NCI-H82 (cell line): ENCODE measurements at places on chromosomes 2 and 18.
A peak's percentile ranks its signal among the peaks of the same experiment; 100 is the strongest.

DNA sequence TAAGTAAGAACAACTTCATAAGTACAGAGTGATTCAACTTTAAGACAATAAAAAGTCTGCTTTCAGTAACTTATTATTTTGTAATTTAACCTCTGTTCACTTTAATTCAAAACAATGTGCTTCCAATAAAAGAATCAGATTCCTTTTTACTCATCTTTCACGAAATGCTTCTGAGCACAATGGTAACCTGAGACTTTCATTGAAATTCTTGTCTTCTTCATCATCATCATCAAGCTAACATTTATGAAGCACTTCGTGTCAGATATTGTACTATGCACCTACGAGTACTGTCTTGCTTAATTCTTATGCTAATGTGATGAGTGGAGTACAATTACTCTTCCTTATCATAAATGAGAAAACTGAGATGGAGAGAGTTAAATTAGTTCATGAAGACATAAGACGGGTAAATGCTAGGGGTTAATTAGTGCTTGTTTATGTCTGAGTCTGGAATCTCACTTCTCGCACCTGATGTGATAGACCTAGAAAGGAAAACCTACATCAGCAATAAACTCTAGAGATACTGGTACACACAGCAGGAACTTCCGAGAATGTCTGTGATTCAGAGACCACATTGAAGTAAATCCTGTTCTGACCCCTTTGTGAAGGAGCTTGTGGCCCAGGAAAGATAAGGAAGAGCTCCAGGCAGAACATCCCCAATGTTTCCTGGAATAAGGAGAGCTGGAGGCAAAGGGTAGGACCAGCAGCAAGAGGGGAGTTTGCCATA is 227.6 kb upstream of the ETAA1 start:
- DNase-seq = no peak

DNA sequence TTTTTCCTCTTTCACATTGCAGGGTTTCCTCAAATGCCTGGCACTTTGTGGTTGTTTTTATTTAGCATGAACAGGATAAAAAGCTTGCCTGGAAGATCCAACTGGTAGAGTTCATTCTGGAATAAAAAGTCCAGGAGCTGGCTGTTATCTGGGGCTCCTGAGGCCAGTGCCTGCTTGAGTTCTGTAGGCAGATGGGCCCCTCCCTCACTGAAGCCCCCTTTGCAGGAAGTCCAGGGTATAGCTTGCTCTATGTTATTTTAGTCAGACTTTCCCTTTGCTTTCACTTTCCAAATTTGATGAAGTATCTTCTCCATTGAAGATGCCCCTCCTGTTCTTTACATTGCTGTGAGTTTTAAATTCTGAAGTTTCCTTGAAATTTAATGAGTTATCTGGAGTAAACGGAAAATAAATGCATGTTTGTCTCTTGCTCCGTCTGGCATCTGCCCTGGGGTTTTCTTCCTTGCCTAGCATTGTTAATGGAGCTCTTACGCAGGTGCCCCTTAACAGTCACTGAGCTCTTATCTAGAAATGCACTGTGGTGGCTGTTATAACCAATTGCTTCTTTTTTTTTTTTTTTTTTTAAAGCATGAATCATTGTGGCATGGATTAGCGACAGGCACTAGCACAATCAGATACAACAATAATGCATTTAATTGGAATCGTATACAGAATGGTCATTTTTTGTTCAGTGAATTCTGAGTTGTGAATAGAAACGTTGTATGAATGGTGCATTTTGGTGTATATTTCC is 27.0 kb upstream of the LPIN1 start:
- no peak for DNase-seq

DNA sequence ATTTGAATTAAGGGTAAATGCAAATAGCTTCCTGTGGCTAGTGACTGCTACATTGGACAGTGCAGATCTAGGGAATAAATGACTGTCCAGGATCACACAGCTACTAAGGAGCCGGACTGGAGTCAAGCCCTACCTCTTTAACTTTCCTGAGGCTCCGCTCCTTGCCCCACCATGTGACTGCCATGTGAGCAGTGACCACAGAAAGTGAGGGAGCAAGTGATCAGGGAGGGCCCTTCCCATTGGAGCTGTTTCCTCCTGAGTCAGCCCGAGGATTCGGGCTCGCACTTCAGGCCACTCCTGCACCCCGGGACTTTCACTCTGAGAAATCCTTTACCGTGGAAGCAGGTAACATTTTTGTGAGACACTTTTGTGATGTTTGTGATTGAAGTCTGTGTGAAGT is 198.0 kb downstream of the ANKRD30B start:
- DNase-seq = no peak

DNA sequence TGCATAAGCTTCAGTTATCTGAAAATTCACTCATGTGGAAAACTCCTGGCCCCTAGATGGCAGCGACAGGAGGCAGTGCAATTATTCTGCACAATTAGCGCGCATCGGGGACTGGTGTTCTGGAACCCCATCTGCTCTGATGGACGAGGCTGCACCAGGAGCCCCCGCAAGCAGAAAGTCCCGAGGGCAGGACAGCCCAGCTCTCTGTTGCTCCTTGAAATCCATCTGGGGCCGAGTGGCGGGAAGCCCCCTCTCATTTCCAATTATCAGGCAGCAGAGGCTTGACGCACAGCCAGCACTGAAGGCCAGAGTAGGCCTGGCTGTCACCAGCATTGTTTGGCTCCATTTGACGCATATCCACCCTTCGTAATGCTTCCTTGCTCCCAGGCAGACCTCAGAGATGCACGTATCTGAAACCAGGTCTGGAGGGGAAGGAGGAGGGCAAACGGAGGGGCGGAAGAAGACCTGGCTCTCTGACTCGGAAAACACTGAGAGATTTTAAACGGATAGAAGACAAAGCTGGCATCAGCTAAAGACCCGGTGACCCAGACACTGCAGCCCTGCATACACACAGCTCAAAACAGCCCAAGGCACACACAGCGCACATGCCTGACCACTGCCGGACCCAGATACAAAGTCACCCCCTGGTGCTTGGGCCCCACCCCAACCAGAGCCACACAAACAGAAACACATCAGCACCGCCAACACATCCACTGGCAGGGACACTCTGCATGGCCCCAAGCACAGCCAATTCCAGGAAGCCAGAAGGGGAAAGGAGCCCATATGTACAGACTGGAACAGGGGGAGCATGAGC is 69.8 kb downstream of the TNS1 start:
- DNase-seq = peak; percentile 24

DNA sequence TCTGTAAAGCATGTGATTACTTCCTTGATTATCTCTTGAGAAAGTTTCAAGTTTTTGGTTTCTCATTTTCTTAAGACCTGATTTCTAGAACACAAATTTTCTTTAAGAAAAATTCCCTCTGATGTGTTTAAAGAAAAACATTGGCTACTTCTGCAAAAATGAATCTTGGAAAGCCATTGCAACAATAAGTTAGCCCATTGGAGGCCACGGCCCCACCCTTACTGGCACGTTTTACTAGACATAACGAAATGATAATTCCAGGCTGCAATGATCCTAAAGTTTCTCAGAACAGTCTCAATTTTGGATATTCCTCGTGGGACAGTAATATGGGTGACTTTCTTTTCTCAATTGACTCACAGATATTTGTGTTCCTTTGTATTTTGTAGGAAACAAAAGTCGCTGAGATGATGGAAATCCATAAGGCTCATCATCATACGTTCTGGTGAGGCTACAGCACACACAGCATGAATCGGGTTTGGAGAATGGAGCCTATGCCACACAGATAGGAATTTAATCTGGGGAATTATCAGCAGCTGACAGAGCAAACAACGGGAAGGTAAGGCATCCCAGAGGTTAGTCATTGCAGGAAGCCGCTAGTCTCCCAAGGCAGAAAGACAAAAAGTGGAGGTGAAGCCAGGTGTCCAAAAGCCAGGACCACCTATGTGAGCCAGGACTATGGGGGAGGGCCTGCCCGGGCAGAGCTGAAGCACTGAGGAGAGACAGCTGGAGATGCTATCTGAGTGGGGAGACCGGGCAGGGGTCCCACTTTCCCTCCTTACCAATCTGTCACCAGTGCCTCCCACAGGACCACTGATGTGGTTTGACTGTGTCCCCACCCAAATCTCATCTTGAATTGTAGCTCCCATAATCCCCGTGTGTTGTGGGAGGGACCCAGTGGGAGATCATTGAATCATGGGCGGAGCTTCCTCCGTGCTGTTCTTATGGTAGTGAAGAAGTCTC is 35.9 kb downstream of the SOWAHC start:
- DNase-seq = no peak

DNA sequence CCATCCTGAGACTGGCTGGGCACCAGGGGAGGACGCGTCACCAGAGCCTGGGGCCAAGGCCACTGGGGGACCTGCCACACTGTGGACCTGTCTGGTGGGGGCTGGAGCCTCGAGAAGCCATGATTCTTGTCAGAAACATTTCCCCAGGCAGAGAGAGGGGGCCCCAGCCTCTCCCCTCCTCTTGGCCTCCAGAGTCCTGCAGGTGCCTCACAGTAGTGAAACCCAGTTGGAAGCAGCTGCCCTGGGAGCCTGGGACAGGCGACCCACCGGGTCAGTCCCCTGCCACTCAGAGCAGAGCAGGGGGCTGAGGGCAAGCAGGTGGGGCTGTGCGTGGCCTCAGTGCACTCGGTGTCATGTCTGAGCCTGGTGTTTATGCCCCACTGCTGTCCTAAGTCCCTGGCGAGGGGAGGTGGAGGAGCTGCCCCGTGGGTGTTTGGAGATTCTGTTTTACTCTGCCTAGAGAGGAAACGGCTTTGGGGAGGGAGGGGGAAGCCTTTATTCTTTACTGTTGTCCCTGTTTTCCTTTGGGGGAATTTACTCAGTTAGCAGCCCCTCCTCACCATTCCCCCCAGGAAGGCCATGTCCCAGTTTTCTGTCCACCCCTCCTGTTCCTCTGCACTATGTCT is 7.7 kb downstream of the OXER1 start:
- no peak for DNase-seq

- DNase-seq = peak; percentile 80
Observed at GRCh38 chr2:36392571-36393255, 37.1 kb downstream of the CRIM1 start.

- peak; percentile 88 for DNase-seq
Observed at GRCh38 chr2:70946832-70947442, 11.2 kb downstream of the ATP6V1B1 start.

DNA sequence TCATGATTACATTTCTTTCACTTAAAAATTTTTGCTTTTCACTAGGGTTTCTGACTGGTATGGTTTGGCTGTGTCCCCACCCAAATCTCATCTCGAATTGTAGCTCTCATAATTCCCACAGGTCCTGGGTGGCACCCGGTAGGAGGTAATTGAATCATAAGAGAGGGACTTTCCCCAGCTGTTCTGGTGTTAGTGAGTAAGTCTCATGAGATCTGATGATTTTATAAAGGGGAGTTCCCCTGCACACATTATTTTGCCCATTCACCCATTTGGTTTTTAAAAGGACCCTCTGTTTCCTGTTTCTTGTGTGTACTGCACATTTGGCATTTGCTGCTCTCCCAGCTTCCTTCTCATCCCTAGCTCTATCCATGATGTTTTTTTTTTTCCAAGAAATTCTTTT is 27.8 kb upstream of the NETO1 start:
- DNase-seq = no peak

GRCh38 chr18:41873730-41874129 is 81.3 kb upstream of the PIK3C3 start:
- DNase-seq = no peak

DNA sequence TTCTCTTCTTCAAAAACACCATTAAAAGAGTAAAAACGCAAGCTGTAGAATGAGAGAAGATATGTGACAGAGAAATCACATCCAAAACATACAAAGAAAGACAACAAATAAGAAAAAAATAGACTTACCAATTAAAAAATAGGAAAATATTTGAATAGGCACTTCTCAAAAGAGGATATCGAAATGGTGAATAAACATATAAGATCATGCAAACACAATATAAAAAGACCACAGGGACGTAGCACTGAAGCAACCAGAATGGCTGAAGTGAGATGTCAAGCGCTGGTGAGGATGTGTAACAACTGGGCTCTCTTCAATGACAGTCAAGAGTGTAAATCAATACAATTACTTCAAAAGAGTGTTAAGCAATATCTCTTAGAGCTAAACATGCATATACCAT is 202.3 kb downstream of the ZBTB7C start:
- DNase-seq = no peak

- DNase-seq = peak; percentile 73
Observed at GRCh38 chr2:62270728-62271127, 74.8 kb downstream of the B3GNT2 start.
